ENCODE measurements at places on chromosomes 11 and 22.
A peak's percentile ranks its signal among the peaks of the same experiment; 100 is the strongest.

DNA sequence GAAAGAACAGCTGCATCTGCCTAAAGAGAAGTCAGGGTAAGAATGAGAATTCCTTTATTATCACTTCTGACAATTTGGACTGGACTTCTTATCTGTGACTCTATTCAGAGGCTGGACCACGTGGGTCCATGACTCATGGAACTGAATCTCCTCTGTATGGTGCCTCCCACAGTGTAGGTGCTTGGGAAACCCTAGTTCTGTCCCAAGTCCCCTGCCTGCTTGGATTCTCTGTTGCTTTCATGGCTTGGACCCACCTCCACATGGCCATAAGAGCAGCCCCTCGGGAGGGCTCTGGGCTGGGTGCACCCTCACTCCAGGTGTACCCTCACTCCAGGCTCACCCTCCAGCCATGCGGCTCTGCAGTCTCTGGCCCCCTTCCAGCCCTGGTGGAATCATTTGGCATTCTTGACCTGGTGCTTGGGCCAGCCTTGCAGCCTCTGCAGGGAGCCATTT, 153.4 kb downstream of the CACNA1I start:
- DNase-seq = no peak

DNA sequence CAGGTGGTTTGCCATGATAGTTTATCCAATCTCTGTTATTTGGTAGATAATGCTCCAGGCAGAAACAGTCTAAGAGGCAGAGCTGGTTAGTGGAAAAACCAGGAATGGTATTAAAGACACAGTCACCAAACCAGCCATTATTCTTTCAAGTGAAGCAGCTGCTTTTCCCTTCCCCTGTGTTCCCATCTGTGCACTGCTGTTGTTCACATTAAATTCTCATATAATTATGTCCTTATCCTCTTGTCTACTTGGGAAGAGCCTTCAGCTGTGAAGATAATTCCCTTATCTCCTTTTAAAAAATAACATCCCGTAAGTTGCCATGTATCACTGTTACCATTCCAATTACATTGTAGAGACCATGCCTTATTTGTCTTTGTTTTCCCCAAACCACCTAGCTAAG, 5.2 kb upstream of the TBCEL start:
- no peak for DNase-seq

GRCh38 chr11:132050049-132050448, 679.6 kb downstream of the NTM start:
- DNase-seq = no peak

- no peak for DNase-seq
These were observed 5.1 kb downstream of the CASTOR1 start for GRCh38 chr22:30284172-30284571.

DNA sequence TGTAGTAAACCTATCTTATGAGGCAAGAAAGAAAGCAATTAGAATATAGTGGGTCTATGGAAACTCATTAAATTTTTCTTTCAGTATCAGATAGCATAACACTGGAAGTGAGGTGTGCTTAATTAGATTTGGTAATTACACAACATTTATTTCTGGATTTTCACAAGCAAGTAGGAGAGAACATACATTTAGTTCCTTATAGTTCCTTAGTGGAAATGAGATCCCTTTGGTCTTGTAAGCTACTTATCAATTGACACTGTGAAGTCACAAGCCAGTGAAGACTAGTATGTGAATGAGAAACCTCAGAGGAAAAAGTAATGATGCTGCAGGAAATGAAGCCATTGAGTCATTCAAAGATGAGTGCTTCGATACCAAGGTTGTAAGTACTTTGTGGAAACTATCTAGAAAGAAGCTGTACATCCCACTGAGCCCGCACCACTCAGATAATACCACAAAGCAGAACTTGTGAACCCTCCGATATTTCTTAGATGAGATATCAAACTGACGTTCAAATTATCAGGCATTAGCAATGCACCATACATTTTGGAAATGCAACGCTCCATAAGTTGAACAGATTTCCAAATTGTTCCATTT, 53.5 kb downstream of the ENTHD1 start:
- DNase-seq = no peak

DNA sequence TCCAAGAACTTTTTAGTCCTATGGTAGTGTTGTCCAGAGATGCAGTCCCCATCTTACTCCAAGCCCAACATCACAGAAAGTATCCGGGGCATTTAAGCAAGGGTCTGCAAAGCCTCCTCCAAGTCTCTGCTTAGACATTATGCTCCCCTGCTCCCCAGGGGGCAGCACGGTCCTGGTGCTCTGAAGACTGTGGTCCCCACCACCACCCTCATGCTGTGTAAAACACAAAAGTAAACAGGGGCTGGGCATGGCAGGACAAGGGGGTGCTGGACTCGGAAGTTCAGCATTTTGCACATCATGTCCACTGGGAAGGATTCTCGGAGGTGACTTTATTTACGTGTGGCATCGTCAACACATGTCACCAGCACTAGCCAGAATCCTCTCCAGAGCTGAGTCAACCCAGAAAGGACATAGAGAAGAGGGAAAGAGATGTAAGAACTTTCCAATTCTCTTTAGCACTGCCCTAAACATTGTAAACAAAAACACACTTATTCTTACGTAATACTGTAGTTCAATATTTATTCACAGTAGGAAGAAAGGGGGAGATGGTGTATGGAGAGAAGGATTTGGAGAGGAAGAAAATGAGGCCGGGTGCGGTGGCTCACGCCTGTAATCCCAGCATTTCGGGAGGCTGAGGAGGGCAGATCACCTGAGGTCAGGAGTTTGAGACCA, 37.7 kb downstream of the TCIRG1 start:
- DNase-seq = no peak

GRCh38 chr11:124762105-124762623, at the start of gene ESAM:
Gene ESAM, minus strand, starts transcription at chr11:124762290. Its CDS starts 136 bp downstream, at chr11:124762154.
- DNase-seq = no peak

DNA sequence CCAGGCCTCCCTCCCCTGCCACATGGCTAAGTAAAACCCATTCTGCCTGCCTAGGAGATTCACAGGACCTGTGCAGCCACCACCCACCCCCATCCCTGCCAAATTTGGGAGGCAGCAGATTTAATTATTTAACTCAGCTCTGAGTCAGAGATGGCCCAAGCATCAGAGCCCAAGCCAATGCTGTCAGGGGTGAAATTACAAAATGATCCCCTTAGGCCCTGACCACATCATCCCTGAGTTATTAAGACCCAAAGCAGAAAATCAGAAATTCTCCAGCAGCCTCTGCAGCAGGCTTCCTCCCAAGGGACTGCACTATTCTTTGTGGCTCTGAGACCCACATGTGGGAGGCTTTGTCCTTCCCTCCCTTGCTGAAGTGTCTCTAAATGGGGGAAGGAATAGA, 52.8 kb upstream of the RRAS2 start:
- no peak for DNase-seq

DNA sequence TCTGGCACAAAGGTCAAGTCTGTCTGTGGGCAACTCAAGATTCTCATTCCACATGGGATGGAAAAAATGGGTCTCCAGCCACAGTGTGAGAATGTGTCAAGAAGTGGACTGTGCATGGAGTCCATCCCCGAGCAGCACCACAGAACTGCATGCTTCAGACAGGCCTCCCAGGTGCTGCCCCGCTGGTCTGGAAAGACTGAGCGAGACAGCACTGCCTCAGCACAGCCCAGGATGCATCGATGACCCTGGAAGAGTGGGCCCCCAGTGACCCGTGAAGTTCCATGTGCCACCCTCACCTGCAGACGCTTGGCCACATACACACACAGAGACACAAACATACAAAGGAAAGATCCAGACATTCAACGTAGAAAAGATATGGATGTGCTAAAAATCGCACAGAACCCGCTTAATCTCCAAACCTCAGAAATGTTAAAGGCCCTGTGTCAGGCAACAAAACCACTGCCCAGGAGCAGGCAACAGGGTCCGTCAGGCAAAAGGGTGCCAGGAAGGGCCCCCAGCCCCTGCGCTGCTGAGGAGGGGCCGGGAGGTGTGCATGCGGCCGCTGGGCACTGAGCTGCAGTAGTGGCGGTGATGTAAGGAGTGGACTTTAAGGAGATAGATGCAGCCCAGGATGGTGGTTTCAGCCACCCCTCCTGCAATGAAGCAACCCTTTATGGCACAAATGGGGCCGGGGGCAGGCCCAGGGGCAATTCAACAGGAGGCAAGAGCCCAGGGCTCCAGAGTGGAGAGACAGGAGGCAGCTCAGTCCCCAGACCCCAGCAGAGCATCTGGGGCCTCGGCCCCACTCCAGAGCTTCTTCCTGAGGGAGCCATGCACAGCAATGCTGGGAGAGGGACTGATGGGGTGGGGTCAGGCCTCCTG, 84.7 kb downstream of the DGCR2 start:
- DNase-seq = no peak

DNA sequence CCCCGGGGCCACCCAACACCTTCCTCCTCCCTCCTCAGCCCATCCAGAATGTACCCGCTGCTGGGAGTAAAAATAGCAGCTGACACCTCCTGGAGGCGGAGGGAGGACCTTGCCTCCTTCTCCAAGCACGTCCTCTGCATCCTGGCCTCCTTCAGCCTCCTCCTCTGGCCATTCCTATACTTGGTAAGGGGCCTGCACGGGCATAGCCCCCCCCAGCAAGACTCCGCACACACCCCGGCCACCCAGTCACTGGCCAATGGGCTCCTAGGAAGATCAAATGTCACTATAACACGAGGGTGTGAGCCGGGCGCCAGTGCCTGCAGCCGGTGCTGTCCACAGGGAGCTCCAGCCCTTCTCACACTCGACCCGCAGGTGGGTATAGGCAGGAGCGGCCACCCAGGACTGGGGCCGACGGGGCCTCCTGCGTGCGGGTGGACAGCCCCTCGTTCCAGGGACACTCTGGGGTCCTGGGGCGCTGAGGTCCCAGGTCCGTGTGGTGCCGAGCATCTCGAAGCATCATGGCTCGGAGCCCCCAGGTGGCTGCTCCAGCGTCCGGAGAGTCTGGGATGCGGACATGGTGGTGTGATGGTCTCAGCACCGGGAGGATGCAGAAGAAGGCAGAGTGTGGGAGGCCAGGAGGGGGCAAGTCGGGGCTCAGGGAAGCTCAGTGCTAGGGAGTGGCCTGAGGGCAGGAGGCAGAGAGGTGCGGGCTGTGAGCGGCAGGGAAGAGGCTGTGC, at the start of gene TNNT3:
Gene TNNT3, plus strand, starts transcription at position 313 of the 737 bp plus-strand sequence. CDS start 3,172 bp downstream, outside the sequence.
- DNase-seq = peak; percentile 87

DNA sequence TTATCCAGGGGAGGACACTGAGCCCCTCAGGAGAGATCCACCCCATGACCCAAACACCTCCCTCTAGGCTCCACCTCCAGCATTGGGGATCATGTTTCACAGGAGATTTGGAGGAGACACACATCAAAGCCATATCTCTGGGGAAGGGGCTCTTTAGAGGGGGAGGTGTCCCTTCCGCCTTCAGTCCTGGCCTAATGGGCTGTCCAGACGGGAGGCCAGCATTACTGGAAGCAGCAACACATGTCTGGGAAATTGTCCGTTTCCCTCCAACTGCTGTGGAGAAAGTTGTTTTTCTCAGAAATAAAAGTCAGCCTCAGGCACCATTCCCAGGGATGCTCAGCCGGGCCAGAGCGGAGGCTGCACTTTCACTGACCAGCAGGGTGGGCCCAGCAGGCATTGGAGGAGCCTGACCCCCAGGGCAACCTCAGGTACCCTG, 9.5 kb downstream of the CACNA1I start:
- DNase-seq = peak; percentile 53

- DNase-seq = peak; percentile 79
These were observed at the start of gene DGAT2 for GRCh38 chr11:75768112-75768908. Gene DGAT2, plus strand, starts transcription at chr11:75768778. Its CDS starts 214 bp downstream, at chr11:75768992.

DNA sequence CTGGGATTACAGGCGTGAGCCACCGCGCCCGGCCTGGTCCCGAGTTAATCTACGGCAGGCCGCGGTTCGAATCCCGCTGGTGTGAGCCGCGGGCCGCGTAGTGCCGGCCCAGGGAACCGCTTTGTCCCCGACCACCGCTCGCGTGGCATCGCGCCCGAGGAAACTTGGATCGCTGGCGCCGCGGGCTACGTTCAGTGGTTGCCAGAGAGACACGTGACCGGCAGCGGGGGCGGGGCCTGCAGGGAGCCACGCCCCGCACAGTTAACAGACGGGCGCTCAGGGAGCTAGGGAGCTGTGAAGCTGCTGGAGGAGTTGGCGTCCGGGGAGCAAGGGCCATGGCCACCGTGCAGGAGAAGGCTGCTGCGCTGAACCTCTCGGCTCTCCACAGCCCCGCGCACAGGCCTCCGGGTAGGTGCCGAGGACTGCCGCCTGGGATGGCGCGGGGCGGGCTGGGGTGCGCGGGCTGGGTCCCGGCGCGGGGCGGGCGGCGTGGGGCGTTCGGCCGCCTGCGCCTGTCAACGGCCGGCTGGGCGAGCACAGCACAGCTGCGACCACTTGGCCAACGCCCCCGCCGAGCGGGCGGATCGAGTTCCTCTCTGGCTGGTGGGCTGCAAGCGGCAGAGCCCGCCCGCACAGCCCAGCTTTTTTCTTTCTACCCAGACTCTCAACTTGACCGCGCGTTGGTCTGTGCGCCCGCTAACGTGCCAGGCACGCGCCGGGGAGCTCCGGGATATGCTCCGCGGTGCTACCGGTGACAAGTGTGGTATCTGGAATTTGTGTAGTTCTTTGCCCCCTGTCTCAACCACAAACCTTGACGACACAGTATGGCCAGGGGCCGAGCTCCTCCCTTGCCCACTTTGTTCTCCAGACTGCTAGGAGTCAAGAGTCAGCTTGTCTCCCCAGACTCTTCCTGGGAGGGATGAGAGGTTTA, at the start of gene DEPDC7:
Gene DEPDC7, plus strand, starts transcription at position 258 of the 931 bp plus-strand sequence. Its CDS starts 78 bp downstream, at position 336.
- DNase-seq = peak; percentile 96

DNA sequence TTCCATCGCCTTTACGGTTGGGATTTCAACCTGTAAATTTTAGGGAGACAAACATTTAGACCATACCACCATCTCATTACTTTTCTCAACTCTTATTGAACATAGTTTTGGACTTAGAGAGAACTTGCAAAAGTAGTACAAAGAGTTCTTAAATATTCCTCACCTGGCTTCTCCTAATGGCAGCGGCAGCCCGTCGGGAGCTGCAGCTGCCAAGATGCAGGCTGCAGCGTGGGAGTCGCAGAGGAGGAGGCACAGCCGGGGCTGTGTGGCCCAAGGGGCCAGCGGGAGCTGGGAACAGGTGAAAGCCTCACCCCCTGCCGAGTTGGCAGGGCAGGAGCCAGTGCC, 23.1 kb upstream of the RNASEH2C start:
- DNase-seq = no peak

GRCh38 chr22:38513063-38513462, 7.0 kb upstream of the DDX17 start:
- DNase-seq = no peak

- DNase-seq = no peak
These were observed 670 bp downstream of the RASD2 start for GRCh38 chr22:35541254-35541748.

- DNase-seq = no peak
These were observed 18.1 kb downstream of the P2RX3 start for GRCh38 chr11:57356268-57356667.
